Stimulated activated CD4-positive, alpha-beta T cell treated with anti-CD3 and anti-CD28 coated beads, TNF-alpha, amount 100 ng/mL, for 24 hours (primary cell): ENCODE measurements at places on chromosomes 5 and 9.

DNA sequence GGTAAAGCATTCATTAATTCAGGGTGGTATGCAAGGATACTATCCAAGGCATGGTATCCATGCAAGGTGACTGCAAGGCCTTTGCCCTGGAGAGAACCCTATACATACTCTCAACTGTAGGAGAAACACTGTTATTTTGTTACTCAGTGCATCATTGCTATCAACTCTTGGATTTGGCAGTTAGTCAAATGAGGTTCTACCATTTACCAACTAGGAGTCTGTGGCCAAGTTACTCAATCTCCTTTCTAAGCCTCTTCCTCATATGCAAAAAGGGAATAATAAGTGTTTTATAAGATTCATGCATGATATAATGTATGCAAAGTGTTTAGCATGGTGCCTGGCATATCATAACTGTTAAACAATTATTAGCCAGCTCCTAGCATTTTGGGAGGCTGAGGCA is 4.0 kb downstream of the PCDHGC3 start:
- no peak for DNase-seq

DNA sequence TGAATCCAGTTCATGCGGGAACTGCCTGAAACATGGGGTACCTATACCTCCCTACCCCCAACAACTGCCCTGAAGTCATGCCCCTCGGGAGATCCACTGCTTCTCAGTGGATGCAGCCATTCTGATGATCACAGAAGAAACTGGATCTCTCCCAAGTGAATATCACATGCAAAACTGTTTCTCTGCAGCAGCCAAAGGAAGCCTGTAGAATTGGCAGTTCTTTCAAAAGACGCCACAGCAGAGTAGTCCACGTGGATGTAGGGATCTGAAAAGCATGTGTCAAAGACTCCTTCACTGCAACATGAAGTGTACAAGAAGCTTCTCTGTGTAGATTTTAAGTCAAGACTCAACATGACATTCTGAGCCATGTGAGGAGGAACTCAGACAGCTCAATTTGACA is 286.7 kb downstream of the NR3C1 start:
- no peak for DNase-seq

DNA sequence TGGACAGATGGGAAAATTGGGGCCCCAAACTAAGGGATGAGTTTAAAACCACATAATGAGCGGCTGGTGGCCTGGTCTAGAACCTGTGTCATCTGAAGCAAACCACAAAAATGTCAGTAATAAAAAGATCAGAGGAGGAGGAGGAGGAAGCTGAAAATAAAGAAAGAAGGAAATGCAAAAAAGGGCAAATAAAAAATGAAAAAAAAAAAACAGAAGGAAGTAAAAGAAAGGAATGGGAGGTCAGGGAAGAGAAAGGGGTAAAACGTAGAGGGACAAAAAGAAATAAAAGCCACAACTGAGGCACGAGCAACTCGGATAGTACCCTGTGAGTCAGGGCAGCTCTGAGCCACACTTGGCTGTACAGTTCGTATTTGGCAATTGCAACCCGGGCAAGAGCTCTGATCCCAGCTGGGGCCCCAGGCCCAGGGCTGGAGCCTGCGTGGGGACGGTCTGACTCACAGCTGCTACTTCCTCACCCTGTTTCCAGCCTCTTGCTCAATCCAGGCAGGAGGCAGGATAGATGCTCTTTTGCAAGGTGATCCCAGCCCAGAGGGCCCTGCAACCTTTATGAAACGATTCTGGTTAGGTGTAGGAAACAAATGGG is 137.9 kb upstream of the TRIM32 start:
- no peak for DNase-seq

DNA sequence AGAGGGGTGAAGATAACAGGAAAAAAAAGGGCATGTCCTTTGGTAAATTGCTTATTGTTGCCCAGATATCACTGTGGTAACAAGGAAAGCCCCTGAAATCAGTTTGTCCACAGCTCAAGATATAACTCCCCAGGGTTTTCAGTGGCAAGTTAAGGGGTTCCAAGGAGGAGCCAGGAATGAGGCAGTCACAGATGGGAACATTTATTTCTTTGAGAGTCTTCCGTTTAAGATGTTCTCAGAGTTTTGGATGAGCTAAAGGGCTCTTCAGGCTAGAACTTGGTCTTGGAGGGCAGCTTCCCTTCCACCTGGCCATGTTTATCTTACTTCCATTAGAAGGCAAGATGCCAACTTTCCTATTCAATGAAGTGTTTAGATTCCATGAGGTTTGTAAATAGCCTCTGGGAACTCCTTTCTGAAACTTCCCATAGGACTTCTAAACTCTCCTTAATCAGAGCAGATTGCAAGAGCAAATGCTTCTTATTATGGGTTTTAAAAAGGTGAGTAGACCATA is 277.6 kb upstream of the TNC start:
- no peak for DNase-seq
